8988T (cell line): ENCODE measurements at places on chromosomes 1 and 21.

DNA sequence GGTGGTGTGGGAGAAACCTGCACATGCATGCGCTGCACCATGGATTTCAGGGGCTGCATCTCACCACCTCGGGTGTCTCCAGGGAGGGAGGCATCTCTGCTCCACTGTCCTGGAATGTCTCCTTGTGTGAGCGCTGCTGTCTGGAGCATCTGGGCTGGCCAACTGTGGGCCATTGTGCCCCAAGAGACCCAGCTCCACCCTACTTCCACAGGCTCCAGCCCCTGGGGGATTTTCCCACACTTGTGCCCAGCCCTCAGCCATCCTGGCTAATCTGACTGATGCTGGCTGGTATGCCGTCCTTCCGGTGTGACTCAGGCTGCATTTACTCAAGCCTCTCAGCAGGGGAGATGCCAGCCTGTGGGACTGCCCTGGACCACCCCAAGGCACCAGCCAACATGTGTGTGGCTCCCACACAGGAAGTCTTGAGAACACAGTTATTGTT is 62.0 kb downstream of the TRIM11 start:
- peak; percentile 88 for DNase-seq

- DNase-seq = peak; percentile 68
Measured at GRCh38 chr1:201149400-201149799, 4.9 kb downstream of the TMEM9 start.

- DNase-seq = no peak
Measured at GRCh38 chr1:163656095-163656759, 334.5 kb downstream of the NUF2 start.

GRCh38 chr1:15017120-15017519 is 136.4 kb upstream of the TMEM51 start:
- DNase-seq = no peak

- DNase-seq = no peak
Measured at GRCh38 chr1:244319283-244320132, 132.2 kb downstream of the ADSS2 start.

DNA sequence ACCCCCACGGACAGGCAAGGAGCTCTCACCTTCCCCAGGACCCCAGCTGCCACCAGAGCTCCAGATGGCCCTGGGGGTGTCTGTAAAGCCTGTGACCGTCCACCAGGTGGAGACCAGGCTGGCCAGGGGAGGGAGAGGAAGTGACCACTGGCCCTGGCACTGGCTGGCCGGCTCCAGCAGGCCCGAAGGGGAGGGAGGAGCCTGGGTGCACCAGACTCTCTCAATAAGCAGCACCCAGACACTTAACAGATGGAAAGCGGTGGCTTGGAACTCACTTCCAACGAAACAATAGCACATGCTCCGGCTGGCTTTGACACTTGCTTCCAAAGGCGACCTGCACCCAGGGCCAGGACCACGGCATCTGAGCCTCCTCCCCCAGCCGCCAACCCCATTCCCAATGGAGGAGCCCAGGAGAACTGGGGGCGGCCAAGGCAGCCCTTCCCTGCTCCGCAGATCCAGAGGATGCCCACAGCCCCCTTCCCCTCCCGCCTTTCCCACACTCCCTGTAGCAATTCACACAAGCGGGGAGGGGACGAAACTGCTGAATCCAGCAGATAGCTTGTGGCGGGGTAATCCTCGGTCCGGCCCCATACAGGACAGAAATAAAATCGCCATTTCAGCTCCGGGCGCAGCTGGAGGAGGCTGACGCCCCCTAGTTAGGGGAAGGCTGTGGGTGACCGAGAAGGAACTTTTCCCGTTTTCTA is 742 bp upstream of the PDE9A start:
- peak; percentile 73 for DNase-seq

GRCh38 chr1:89198491-89199072 is at the start of gene GBP4:
TSS of gene GBP4 (minus strand) at chr1:89198942. CDS start at chr1:89198834, 108 bp downstream.
- DNase-seq = no peak

- no peak for DNase-seq
Measured at GRCh38 chr1:2840036-2840809, 38.7 kb upstream of the TTC34 start.

DNA sequence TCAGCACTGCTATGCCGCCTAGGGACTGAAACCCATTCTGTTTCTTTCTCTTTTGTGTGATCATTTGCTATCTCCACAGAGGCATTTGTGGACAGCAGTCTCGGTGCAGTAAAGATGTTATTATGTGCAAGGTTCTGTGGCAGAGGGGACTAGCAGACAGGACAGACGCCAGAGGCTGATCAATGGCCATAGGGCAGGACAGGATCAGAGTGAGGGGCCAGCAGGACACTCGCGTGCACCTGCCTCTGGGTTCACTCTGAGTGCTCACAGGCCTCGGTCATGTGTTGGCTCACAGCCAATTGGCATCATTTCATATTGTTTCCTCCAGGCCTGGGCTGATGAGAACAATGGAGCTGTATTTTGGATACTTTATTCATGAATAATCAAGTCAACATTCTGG is 212.6 kb downstream of the TGFB2 start:
- no peak for DNase-seq

GRCh38 chr1:186880982-186881381 is 52.2 kb downstream of the PLA2G4A start:
- no peak for DNase-seq

GRCh38 chr1:177181280-177181630 is 10.5 kb downstream of the BRINP2 start:
- DNase-seq = no peak

GRCh38 chr1:222084048-222084447 is 342.2 kb upstream of the DUSP10 start:
- DNase-seq = no peak
